ENCODE measurements at places on chromosomes 7 and 10.
A peak's percentile ranks its signal among the peaks of the same experiment; 100 is the strongest.

DNA sequence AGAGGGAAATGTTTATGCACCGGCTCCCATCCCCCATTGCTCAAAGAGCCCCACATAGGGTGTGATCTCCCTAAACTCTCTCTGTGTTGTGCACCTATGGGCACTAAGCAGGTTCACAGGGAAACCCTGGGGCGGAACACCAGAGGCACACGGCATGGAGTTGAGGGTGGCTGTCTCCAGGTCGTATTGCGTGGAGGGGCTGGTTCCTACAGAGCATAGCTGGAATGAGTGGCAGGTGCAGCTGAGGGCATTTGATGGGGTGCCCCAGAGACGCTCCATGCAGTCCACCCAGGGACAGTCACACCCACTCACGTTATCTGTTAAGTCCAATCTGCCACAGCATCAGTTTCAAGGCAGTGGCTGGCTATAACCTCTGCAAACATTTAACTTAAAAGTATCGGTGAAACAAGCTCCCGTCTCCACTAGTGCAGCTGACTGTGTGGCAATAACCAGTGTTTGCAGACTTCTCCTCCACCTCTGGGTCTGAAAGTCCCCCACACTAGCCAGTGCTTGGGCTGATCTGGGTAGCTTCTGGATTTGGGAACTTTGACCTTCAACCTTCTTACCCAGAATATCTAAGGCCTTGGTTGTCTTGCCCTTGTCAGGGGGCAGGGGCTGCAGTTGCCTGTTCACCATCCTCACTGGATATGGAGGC lies 249.2 kb upstream of the ZNF32 start:
- DNase-seq: no peak

DNA sequence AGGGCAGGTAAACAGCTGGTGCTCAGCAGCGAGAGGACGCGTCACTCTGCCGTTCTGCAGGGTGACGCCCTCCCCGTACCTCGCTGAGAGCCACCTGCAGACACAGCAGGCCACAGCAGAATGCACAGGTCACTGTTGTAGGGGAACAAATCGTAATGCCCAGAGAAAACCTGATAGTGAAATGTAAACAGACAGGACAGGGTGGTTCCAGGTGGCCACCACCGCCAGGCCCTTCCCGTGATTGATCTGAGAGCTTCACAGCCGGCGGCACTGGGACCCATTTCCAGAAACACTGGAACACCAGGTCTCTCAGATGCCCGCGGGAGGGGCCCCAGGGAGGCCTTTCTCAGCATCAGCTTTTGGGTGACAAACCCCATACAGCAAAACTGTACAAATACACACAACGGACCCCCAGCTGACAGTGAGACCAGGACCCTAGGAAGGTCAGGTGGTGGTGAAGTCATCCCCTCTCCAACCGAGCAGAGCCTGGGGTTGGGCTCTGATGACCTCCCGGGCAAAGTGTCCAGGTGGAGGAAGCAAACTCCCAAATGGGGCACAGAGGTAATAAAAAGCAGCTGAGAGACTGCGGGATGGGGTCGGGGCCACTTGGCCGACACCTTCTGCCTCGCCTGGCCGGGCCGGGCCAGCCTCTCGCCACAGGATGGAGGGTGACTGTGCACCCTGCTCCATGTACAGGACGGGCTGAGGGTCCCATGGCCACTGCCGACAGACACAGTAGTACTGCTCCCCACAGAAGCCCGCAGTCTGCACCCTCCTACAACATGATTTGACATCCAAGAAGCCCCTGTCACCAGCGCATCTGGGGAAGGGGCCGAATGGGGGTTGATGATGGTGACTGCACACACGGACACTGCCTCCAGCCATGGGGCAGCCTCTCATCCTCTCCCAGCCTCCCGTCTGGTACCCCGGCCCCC lies 4.6 kb downstream of the BHLHA15 start:
- no peak for DNase-seq

DNA sequence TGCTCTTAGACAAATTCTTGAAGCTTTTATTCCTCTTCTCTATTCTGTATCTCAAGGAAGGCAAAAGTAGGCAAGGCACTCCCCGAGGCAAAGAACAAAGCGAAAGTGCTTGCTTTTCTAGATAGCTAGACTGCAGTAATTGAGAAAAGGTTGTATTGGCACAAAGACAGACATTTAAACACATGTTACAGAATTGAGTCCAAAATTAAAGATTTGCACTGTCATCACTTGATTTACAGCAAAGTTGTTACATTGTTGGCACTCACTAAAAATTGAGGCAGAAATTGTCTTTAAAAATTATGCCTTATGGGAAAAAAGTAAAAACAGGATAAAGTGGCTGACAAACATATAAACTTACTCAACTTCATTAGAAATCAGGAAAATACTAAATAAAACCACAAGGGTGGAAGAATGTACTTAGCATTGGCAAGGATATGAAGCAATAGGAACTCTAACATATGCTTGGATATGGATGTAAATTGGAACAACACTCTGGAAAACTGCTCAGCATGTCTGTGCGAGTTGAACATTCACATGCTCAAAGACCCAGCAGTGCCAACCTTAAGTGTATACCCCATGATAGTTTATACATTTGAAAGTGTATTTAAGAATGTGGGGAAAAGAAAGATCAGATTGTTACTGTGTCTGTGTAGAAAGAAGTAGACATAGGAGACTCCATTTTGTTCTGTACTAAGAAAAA lies 491.3 kb downstream of the GLRX3 start:
- no peak for DNase-seq

- no peak for DNase-seq
These were observed 9.1 kb upstream of the ASIC3 start for GRCh38 chr7:151038951-151039849.

- peak; percentile 69 for DNase-seq
These were observed 1.5 kb upstream of the SKIDA1 start for GRCh38 chr10:21526860-21527597.

DNA sequence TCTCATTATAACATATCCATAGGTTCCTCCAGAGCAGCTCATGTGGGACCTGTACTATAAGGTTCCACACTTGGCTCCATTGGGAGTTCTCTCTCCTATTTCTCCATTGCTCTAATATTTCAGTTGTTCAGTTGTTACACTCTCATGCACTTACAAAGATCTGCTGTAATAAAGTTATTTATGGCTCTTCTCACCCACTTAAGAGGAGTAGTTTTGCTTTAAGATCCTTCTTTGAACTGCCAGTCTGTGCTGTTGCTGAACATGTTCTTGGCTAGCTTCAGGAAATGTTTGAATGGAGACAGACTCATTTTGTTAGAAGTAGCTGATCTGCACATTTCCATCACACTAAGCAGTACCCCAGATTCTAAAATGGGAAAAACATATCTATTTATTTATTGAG lies 250.1 kb downstream of the CDK14 start:
- no peak for DNase-seq

- DNase-seq: peak; percentile 80
These were observed 3.1 kb downstream of the FLNC start for GRCh38 chr7:128833148-128833945.

DNA sequence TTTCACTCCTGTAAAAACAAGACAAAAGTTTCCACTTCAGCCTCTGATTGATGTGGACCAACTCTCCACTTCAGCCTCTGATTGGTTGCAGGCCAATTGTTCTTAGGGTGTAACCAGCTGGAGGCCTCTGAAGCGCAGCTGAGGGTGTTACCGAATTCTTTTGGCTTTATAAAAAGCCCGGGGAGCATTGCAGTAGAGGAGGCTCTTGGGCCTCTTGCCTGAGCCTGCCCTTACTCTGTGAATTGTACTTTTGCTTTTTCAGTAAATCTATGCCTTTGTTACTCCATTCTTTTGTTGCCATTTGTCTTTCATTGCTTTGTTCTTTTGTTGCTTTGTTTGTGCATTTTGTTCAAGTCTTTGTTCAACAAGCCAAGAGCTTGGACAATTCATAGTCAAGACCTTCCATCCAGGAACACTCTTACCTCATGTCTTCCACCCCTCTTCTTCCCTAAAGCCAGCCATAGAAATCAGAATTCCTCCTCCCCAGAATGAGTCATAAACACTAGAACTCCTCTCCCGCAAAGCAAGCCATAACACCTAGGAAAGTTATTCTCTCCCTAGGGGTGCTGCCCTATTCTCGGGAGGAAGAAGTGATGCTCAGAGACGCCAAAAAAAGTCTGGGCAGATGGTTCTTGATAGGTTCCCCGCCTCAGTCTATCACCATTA lies 53.5 kb upstream of the ARMC3 start:
- peak; percentile 25 for DNase-seq

- no peak for DNase-seq
These were observed 9.7 kb upstream of the RASSF4 start for GRCh38 chr10:44949915-44950314.

- DNase-seq: no peak
These were observed 32.8 kb downstream of the SLC35G1 start for GRCh38 chr10:93926613-93927012.

DNA sequence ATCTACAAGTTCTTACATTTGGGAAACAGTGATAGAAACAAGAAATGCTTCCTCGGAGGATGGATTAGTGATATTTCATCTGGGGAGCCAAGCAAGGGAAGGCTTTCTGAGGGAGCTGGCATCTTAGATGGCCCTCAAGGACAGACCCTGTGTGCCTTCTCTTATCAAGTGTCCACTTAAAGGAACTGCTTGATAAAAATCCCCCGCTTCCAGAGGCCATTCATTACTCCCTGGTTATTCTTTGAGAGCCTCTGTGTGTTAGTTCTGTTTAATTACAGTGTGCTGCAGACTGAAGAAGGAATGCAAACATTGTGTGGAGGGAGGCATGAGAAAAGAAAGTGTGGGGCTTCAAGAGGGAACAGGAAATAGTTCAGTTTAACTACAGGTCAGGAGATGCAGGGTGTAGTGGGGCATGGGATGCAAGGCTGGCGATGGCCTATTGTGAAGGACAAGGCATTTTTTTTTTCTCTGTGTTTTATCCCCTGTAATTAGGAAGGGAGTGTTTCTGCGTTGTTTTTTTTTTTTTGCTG lies 145.4 kb downstream of the SNX10 start:
- no peak for DNase-seq

GRCh38 chr10:52472406-52473146 lies 158.5 kb downstream of the DKK1 start:
- DNase-seq: no peak

- DNase-seq: no peak
These were observed 325.1 kb upstream of the PLXDC2 start for GRCh38 chr10:19491166-19491565.

DNA sequence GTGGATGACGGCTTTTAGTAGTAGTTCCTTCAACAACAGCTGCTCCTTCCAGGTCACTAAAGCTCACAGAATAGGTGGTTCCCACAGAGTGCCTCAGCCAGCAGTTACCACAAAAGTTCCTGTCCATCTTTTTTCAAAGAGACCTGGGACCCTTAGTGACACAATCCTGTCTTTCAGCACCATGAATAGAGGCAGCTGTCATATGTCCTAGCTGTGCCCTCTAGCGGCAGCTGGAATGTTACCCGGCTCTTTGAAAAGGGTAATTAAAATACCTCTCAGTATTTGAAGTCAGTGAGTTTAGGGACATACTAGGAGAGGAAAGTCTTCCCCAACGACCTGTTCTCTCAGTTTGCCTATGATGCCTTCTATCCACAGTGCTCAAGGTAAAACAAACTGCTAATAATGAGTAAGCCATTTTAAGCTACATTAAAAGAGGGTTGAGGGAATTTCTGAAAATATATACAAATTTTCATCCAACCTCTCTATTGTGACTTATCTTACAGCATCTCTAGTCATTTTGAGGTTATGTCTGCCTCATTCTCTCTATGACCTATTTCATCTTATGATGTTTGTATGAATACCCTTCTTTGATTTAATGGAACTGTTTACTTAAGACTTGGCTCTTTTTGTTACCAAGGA lies 290.8 kb downstream of the NXPH1 start:
- DNase-seq: peak; percentile 12

DNA sequence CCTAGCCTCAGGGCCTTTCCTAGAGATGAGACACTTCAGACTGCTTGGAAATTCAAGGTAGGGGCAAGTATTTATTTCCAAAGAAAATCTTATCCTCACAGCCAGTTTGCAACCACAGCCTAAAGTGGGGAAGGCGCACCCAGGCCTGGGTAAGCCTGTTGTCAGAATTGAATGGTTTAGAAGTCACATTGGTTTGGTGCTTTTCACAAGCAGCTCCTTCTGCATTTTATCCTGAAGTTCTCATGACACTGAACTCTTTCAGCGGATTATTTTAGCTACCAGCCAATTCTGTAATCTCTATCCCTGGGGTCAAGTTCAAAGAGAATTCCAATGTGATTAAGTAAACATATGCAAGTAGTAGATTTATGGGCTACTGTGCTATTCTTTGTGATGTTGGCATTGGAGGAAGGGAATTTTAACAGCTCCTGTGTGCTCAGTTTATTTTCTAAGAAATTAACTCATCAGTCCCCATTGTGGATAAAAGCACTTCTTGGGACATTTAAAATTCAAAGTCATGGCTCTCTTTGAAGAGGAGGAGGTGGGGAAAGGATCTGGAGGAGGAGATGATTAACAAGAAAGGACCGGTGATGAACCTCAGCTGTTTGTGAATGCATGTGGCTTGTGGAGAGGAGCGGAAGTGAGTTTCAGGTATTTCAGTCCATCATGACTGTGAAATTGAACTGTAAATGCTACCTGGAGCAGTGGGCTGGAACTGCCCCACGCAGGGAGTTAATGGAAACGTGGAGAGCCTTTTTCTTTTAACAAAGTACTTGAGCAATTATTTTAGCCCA lies 90.2 kb upstream of the CACUL1 start:
- DNase-seq: no peak

DNA sequence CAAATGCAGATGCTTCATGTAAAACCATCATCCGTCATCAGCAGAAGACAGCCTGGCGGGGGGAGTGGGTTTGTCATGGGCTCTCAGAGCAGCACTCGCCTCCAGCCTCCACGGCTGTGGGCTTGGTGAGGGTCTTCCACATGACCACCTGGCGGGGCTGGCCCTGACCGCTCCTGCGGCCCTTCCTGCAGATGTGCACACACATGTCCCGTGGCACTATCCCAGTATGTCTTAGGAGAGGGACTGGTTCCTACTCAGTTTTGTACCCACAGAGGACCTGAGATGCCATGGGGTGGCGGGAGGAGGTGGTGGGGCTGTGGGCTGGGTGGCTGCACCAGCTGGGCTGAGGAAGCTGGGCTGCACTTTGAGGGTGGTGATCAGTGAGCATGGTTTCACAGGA lies 4.7 kb downstream of the IDI2 start:
- no peak for DNase-seq

DNA sequence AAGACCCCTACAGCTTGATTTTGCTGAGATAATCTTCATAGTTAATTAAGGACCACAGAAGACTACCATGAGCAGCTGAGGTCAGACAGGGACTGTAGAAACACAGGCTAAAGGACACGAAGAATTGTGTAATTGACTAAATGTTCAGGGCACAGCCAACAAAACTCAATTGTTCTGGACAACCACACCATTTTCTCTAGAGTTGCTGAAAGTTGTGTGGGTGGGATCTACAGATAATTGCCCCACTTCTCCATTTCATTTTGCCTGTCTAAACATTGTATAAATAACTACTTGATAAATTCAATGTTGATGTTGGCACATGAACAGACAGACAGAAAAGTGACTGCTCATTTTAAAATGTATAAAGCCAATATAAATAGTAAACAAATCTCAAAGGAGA lies 39.0 kb upstream of the SLC16A12 start:
- no peak for DNase-seq

GRCh38 chr7:5448378-5449037 lies 24.9 kb upstream of the TNRC18 start:
- no peak for DNase-seq

- DNase-seq: no peak
These were observed 97.7 kb downstream of the BTRC start for GRCh38 chr10:101451667-101452069.
